ENCODE measurements at places on chromosomes 4 and X. TPM values are rescaled to one million over a fixed set of nuclear protein-coding genes. Genes with fewer than 3 reads are reported as not detected.

The KCNE5 gene
- 0.38 TPM for total RNA-seq

DNA sequence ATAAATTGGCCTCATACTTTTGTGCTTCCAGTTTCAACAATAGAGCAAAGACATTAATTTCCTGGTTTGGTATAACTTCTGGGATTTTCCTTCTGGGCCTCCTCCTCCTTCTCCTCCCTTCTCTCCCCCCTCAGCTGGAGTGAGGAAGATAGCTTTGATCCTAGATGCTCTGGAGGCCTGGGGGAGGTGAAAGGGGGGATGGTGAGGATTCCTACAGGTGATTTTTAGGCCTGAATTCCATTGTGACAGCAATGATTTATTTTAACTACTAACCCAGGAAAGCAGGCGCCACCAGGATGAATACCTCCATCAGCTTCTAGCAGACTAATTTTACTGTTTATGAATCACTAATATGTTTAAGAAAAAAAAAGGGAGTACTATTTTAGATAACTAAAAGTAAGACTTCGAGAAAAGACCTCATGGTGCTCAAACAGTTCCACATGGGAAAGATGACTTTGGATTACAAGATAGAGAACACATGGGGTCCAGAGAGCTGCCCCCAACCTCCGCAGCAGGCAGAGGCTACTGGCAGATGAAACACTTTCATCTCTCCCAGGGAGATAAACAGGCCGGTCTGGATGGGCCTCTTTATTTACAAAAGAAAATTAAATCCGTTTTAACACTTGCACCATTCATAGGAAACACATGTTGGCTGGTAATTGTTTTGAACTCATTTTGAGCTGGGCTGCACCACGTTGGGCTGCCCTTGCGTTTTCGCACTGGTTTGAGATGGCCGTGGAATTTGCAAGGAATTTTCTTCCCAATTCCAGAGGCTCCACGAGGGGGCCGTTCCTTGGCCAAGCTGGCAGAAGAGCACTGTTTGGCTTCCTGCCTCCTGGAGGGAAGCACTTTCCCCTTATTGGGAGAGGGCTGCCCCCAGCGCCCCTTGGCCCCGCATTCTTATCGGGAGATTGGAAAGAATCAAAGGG is 125.1 kb upstream of the STX18 start:
- H3K36me3 ChIP-seq, result no peaks in the 10 kb centered on the region
- no peak overlapping the region for H3K4me3 ChIP-seq
- peaks cover 4% of the 10 kb centered on the region for H3K27me3 ChIP-seq
- H3K27ac ChIP-seq, result no peak overlapping the region
- no peak for DNase-seq

The FAAH2 gene
- 0.47 TPM for total RNA-seq

GRCh38 chr4:168857546-168858314 is 152.3 kb downstream of the CBR4 start:
- H3K4me1 ChIP-seq, result no peaks in the 10 kb centered on the region
- no peak overlapping the region for H3K27ac ChIP-seq
- H3K27me3 ChIP-seq, result peaks cover 7% of the 10 kb centered on the region

- no peaks in the 10 kb centered on the region for H3K36me3 ChIP-seq
- H3K4me1 ChIP-seq, result no peaks in the 10 kb centered on the region
- H3K4me3 ChIP-seq, result no peak overlapping the region
Observed at GRCh38 chrX:32530802-32531403, 680.4 kb downstream of the DMD start.

The CT45A10 gene
- total RNA-seq, result 107 TPM

The PPP4R3C gene
- not detected for total RNA-seq

The SERPINA7 gene
- total RNA-seq, result not detected

GRCh38 chr4:48490012-48490679 is at the start of gene ZAR1:
TSS of gene ZAR1 (plus strand) at chr4:48490252. CDS start at chr4:48490292, 40 bp downstream.
- H3K4me3 ChIP-seq, result no peak within 1 kb of the TSS
- no peak within 1 kb of the TSS for H3K27ac ChIP-seq
- no peaks in the 10 kb centered on the region for H3K27me3 ChIP-seq
- no peaks in the 10 kb centered on the region for H3K4me1 ChIP-seq
- DNase-seq, result no peak

The COX7B2 gene
- total RNA-seq, result 0.47 TPM

GRCh38 chr4:102723511-102723910 is 37.3 kb downstream of the MANBA start:
- no peaks in the 10 kb centered on the region for H3K27me3 ChIP-seq
- DNase-seq, result no peak
- H3K27ac ChIP-seq, result no peak overlapping the region

- H3K4me3 ChIP-seq, result no peak overlapping the region
- peaks cover 47% of the 10 kb centered on the region for H3K36me3 ChIP-seq
- no peaks in the 10 kb centered on the region for H3K27me3 ChIP-seq
- peaks cover 22% of the 10 kb centered on the region for H3K4me1 ChIP-seq
- peak; percentile 96 for DNase-seq
Observed at GRCh38 chr4:110193822-110194761, 4.3 kb downstream of the ELOVL6 start.

GRCh38 chr4:54586320-54586955 is 71.3 kb upstream of the KIT start:
- no peaks in the 10 kb centered on the region for H3K4me1 ChIP-seq
- no peaks in the 10 kb centered on the region for H3K36me3 ChIP-seq
- no peaks in the 10 kb centered on the region for H3K27me3 ChIP-seq
- no peak overlapping the region for H3K4me3 ChIP-seq

The PRMT9 gene
- total RNA-seq, result 8.2 TPM

DNA sequence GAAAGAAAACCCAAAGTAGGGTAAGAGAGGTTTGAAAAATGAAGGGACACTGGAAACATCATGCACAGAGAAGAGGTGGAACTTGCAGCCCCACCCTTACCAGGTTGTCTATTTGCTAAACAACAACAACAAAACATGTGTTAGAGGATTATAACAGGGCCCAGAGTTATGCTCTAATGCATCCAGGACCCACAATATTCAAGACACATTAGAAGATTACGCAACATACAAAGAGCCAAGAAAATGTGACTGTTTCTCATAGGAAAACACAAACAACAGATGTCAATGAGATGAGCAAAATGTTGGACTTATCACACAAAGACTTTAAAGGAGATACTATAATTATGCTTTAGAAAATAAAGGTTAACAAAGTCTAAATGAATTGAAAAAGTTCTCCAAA is 128.5 kb downstream of the LRBA start:
- no peaks in the 10 kb centered on the region for H3K27me3 ChIP-seq
- peaks cover 5% of the 10 kb centered on the region for H3K36me3 ChIP-seq
- DNase-seq, result no peak

DNA sequence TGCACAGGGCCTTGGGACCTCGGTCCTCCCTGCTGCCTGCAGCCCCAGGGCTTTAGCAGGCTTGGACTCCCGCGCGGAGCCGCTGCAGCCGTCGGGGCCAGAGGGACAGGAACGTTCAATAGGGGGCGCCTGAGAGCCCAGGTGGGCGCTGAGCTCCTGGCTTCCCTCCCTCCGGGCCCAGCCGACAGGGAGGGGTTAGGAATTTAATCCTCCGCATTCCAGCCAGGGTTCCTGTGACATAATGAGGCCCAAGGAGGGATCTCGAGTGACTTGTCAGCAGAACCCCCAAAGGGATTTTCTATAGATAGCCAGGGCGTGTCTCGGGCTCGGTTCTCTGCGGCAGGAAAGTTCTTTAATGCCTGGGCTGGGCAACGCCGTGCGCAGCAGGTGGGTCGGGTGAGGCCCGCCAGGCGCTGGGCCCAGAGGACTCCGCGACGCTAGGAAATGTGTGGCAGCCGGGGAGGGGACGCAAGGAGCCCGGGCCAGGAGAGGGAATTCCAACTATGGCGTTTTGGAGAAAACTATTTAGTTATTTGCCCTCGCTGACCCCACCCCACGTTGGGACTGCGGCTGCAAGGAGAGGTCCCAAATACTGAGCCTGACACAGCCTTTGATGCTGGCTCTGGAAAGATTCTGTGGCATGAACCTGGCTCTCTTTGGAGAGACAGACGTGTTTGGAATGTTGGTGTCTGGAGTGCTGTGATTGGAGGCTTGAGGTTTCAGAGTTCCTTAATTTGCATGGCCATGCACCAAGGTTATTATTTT is 285.2 kb upstream of the GATB start:
- H3K4me3 ChIP-seq, result no peak overlapping the region
- no peak overlapping the region for H3K27ac ChIP-seq
- peaks cover 2% of the 10 kb centered on the region for H3K27me3 ChIP-seq

- no peak overlapping the region for H3K4me3 ChIP-seq
- no peak overlapping the region for H3K27ac ChIP-seq
- no peaks in the 10 kb centered on the region for H3K4me1 ChIP-seq
- no peaks in the 10 kb centered on the region for H3K27me3 ChIP-seq
- no peaks in the 10 kb centered on the region for H3K36me3 ChIP-seq
Observed at GRCh38 chrX:102627640-102628039, 23.6 kb upstream of the GPRASP1 start.

- H3K4me1 ChIP-seq, result no peaks in the 10 kb centered on the region
- no peaks in the 10 kb centered on the region for H3K36me3 ChIP-seq
- H3K27me3 ChIP-seq, result no peaks in the 10 kb centered on the region
Observed at GRCh38 chr4:58514299-58514698, 1404.1 kb upstream of the IGFBP7 start.

GRCh38 chr4:1346781-1347409 is at the start of gene UVSSA:
TSS of gene UVSSA (plus strand) at chr4:1347208. CDS start at chr4:1348092, 884 bp downstream.
- H3K36me3 ChIP-seq, result peaks cover 11% of the 10 kb centered on the region
- peaks cover 55% of the 10 kb centered on the region for H3K4me1 ChIP-seq
- H3K4me3 ChIP-seq, result peak within 1 kb of the TSS; percentile 95

The DOCK11 gene
- 58.5 TPM for total RNA-seq

DNA sequence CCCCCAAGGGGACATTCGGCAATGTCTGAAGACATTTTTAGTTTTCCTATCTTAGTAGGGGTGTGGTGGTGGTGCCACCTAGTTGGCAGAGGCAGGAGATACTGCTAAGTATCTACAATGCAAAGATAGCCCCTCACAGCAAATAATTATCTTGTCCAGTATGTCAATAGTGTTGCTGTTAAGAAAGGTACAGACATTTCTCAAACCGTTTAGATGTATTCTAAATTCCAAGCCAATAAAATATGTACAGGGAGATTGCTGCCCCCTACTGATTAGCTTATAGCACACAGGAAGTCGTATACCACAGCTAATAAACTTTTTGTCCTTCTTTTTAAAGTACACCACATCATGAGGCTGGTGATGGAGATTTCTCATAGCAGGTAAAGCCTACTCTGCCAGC is 260.5 kb downstream of the TMA16 start:
- no peak for DNase-seq
- H3K4me1 ChIP-seq, result no peaks in the 10 kb centered on the region
- no peak overlapping the region for H3K4me3 ChIP-seq

- no peaks in the 10 kb centered on the region for H3K27me3 ChIP-seq
- DNase-seq, result no peak
Observed at GRCh38 chr4:84708406-84709135, 125.6 kb downstream of the CDS1 start.

The CNOT6L gene
- total RNA-seq, result 27.9 TPM

DNA sequence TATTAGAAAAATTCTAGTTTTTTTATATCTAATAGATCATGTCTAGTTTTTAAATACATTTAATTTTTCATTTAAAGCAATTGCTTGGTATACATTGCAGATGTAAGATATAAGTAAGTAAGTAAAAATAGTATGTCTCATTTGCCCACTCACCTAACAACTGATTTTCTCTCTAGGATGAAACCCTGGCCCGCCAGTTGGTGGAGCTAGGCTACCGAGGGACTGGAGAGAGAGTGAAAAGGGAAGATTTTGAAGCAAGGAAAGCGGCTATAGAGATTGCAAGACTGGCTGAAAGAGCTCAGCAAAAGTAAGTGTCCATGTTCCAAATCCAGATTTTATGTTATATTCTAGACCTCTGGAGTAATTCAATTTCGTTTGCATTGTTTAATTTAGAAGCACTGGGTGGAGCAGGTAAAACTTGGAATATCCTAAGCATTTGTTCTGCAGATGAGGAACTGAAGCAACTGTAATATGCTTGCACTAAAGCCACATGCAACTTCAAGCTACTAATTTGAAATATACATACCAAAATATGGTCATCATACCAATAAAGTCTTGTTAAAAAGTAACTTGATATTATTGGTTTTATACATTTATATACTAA is 27.1 kb downstream of the CFAP299 start:
- no peaks in the 10 kb centered on the region for H3K27me3 ChIP-seq
- H3K4me3 ChIP-seq, result no peak overlapping the region
- no peaks in the 10 kb centered on the region for H3K36me3 ChIP-seq
- no peak overlapping the region for H3K27ac ChIP-seq

- H3K4me1 ChIP-seq, result no peaks in the 10 kb centered on the region
- H3K4me3 ChIP-seq, result no peak overlapping the region
- DNase-seq, result no peak
- H3K36me3 ChIP-seq, result no peaks in the 10 kb centered on the region
Observed at GRCh38 chr4:95013236-95013635, 255.5 kb downstream of the BMPR1B start.

- no peak overlapping the region for H3K4me3 ChIP-seq
- no peak overlapping the region for H3K27ac ChIP-seq
- no peaks in the 10 kb centered on the region for H3K27me3 ChIP-seq
- DNase-seq, result no peak
- no peaks in the 10 kb centered on the region for H3K4me1 ChIP-seq
- no peaks in the 10 kb centered on the region for H3K36me3 ChIP-seq
Observed at GRCh38 chrX:115360220-115360781, 70.8 kb downstream of the LUZP4 start.

GRCh38 chr4:76733068-76733771 is 164.7 kb downstream of the SOWAHB start:
- no peaks in the 10 kb centered on the region for H3K4me1 ChIP-seq
- DNase-seq, result no peak
- H3K27me3 ChIP-seq, result peaks cover 10% of the 10 kb centered on the region

DNA sequence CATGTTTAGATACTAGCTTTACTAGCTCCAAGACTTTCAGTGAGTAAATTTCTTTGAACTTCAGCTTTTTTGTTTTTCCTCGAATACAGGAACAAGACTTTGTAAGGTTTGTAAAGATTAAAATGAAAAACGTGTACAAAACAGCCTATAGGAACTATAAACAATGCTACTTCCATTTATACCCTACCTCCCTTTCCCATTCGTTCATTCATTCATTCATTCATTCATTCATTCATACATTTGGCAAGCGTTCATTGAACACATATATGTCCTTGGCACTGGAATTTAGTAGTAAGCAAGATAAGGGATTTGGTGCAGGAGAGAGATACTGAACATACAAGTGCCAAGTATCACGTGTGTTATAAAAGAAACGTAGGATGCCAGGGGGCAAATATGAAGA is 65.4 kb upstream of the NAP1L5 start:
- peaks cover 3% of the 10 kb centered on the region for H3K36me3 ChIP-seq
- no peak for DNase-seq
- no peaks in the 10 kb centered on the region for H3K27me3 ChIP-seq
- H3K4me1 ChIP-seq, result peaks cover 5% of the 10 kb centered on the region
- no peak overlapping the region for H3K4me3 ChIP-seq

- H3K4me1 ChIP-seq, result no peaks in the 10 kb centered on the region
- H3K4me3 ChIP-seq, result no peak overlapping the region
- DNase-seq, result no peak
- no peaks in the 10 kb centered on the region for H3K27me3 ChIP-seq
Observed at GRCh38 chr4:89897867-89898266, 3.2 kb downstream of the MMRN1 start.

DNA sequence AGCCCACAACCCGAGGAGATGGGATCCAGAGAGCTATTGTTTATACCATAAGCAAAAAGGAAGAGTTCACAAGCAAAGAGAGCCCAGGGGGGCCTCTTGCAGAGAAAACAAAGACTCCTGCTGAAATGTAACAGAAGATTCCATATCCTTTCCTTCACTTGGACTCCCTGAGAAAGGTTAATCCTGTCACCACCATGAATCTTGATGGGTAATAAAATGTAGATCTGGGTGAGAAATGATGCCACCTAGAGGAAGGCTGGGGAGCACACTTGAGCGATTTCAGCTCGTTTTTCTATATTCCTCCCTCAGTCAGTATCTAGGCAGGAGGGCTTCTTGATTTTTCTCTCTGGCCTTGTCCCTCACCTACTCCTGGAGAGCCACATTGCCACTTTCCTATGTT is 10.2 kb upstream of the KCNE5 start:
- H3K4me1 ChIP-seq, result no peaks in the 10 kb centered on the region
- H3K4me3 ChIP-seq, result no peak overlapping the region
- no peaks in the 10 kb centered on the region for H3K36me3 ChIP-seq
- DNase-seq, result peak; percentile 20
